ENCODE measurements at places on chromosomes 13 and 19.

GRCh38 chr19:32891609-32892008, 22.0 kb upstream of the SLC7A9 start:
- DNase-seq = no peak

- DNase-seq = no peak
These were observed 128.4 kb downstream of the KATNAL1 start for GRCh38 chr13:30178976-30179375.

GRCh38 chr19:16554776-16555175, 12.5 kb upstream of the CHERP start:
- no peak for DNase-seq

GRCh38 chr19:44741258-44741731, 7.2 kb upstream of the BCL3 start:
- DNase-seq = no peak

- DNase-seq = peak; percentile 70
These were observed 1.2 kb downstream of the LRCH1 start for GRCh38 chr13:46553886-46554858.

DNA sequence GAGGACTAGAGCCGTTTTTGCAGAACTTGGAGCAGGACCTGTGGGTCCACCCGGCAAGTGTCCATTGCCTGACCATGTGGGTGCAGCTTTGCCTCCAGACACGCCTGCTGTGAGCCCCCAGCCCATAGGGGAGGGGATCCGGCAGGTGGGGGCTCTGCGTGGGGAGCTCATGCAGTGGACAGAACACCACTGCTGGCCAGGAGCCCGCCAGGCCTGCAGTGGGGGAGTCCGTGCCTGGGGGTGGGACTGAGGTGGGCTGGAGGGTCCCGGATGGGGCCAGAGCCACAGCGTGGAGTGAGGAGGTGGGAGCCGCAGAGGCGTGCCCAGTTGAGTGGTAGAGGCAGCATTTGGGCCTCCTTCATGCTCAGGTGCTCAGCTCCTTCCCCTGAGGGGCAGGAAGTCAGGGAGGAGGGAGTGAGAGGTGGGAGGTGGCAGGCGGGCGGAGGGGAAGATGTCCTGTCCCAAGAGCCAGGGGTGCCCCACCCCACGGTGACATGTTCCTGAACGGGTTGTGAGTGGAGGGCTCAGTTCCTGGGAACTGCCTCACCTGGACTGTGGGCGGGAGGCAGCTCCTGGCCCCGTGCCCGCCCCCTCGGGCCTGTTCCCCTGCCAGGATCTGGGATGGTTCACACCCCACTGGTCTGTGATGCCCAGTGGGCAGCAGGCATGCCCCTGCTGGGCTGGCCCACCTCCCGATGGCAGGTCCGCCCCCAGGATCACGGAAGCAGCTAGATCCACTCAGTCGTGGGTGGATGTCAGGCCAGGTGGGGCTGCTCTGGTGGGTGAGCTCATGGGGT, 8.8 kb downstream of the ADAT3 start:
- DNase-seq = no peak

- DNase-seq = no peak
These were observed 202.8 kb upstream of the ZNF536 start for GRCh38 chr19:30169196-30169900.

- no peak for DNase-seq
These were observed 16.0 kb downstream of the UPF1 start for GRCh38 chr19:18847549-18848463.

DNA sequence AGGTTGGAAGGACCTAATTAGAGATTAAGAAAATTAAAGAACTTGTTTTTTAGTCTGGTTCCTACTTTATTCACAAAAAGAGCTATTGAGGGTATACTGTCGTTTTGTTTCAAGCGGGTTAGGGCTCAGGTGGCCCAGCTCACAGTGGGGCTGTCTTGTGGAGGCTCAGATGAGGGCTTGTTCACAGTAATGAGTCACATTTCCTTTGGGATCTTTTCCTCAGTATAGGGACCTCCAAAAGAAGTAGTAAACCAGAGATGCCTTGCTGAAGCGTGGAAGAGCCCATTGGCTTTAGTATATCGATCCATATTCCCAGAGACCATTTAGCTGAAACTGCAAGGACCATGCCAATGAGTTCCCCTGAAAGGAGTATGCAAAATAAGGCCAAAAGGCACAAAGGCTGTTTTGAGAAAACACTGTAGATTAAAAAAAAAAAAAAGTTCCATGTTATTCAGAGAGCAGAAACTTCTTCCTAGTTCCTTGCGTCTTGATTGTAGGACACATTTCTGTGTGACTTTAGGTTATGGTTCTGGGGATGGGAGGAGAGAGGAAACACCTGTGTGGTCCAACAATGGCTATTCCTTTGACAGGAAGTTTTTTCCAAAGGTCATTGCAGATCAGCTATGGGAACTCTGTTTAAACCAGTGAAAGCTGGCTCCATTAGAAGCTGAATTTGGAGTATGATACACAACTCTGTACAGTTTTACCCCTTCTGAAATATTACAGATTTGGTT, 32.8 kb upstream of the GPI start:
- no peak for DNase-seq

- no peak for DNase-seq
These were observed 166.9 kb downstream of the DCLK1 start for GRCh38 chr13:35964011-35964862.

DNA sequence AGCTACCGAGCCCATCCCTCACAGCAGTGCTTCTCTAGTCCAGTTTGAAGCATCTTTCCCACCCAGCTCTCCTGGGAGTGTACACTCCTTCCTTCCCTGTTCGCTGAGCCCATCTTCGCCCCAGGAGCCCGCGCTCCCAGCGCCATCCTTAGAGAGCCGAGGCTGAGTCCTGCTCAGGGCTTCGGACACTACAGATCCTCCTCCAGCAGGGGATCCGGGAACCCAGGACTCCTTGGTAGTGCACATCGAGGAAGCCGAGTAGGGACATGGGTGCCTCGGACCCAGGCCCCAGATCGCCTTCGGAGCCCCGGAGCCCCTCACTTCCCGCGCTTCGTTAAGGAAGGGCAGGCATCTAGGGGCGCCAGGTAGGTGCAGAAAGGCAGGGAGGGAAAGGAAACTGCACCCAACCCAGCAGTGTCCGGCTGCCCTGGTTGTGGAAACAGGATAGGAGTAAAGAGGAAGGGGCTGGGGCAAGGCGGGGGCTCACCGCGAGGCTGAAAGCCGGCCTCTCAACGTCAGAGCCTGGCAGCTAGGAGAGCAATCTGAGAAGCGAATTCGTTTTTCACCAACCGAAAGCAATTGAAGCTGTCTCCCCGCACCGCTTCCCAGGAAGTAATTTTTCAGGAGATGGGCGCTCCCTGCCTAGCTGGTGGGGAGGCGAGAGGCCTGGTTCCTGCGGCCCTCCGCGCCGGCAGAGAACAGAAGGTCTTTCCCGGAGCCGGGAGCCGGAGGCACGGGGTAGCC, 1.0 kb downstream of the PDX1 start:
- no peak for DNase-seq

DNA sequence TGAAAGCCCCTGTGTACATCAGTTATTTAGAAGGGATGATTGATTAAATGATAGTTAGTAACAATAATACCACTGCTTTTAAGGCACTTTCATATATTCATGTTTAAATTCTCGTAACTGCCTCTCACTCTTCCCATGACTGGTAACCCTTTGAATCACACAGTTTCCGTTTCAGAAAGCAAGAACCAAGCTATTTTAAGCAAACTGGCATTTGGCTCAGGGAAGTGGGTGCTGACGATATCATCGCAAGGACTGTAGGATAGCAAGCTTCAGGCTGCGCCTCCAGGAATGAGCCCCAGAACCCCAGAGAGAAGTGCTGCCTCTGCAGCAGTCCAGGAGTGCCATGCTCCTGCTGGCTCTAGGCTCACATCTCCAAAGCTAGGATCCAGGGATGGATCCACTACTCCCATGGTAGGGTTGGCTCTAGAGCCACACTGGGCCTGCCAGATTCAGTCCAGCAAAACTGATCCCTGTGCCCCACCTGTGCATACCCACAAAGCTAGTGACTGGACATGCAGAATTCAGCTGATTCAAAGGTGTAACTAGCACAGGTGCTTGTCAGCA, 313.5 kb downstream of the SLC7A1 start:
- no peak for DNase-seq

GRCh38 chr19:6744381-6745301, 5.2 kb downstream of the TRIP10 start:
- DNase-seq = peak; percentile 81

- DNase-seq = peak; percentile 49
These were observed 1.9 kb downstream of the PRX start for GRCh38 chr19:40411125-40411842.

DNA sequence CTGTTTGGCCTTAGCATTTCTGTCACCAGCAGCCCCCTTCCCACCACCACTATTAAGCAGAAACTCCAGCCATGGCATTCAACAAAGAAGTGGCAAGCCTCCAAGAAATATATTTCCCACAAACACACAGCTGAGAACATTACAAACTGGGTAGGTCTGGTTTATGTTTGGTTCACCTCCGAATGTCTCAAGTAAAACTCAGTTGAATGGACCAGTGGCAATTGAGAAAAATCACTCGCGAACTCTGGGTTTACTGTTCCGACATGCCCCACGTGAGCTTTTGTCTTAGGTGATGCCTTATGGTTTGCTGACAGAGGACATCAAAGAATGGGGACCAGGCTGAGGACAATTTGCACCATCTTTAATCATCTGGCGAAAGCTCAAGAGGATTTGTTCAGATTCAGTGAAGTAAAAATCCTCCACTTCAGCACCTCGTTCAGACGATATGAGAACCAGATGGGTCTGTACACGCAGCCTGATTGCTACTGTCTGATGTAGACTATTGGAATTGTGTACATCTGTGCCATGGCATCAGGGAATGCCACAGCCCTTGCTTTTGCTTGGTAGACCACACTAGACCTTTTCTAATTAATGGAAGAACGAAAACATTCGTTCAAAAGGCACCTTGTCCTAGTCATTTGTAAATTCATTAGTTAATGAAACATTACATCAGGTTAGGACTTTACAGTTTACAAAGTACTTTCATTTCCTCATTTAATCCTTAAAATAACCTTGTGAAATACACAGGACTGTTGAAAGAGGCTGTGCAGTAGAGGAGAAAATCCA, 59.4 kb downstream of the SLC10A2 start:
- no peak for DNase-seq
